Type B pancreatic cell (in vitro differentiated cells): ENCODE measurements at places on chromosomes 2 and 18. TPM values are rescaled to one million over a fixed set of nuclear protein-coding genes. Genes with fewer than 3 reads are reported as not detected.

The OR6B2 gene
- total RNA-seq: not detected in 2 replicates

The GPC1 gene
- 58.0 and 78.0 TPM in 2 replicates for total RNA-seq

The TUBA3D gene
- total RNA-seq: not detected in 2 replicates

The TPO gene
- total RNA-seq: 0.31 TPM in 1 of 2 replicates, not detected in the other

The AFF3 gene
- 8.3 and 29.2 TPM in 2 replicates for total RNA-seq

The SCG2 gene
- 75.1 and 347 TPM in 2 replicates for total RNA-seq

The GRHL1 gene
- total RNA-seq: 37.4 and 120 TPM in 2 replicates

The STAT4 gene
- total RNA-seq: 2.1 TPM in 2 replicates

The RGPD8 gene
- total RNA-seq: 5.5 and 10.7 TPM in 2 replicates

The VAPA gene
- total RNA-seq: 132 and 147 TPM in 2 replicates

The TUBA4B gene
- not detected in 2 replicates for total RNA-seq

The MLPH gene
- total RNA-seq: 14.8 and 16.7 TPM in 2 replicates

The RSAD2 gene
- 3.3 and 3.4 TPM in 2 replicates for total RNA-seq

The FAM228A gene
- total RNA-seq: not detected in 2 replicates

The LOXHD1 gene
- not detected in 2 replicates for total RNA-seq

The RALBP1 gene
- total RNA-seq: 44.5 and 69.6 TPM in 2 replicates

The FBXO48 gene
- 1.00 and 2.0 TPM in 2 replicates for total RNA-seq

The IL18R1 gene
- total RNA-seq: 5.8 and 9.8 TPM in 2 replicates

The CDH2 gene
- total RNA-seq: 38.2 and 145 TPM in 2 replicates
